ENCODE measurements at places on chromosomes 7 and 10.

GRCh38 chr10:49418328-49418727 is 22.4 kb upstream of the DRGX start:
- no peak for DNase-seq

GRCh38 chr7:101559586-101559985 is 69.5 kb downstream of the MYL10 start:
- no peak for DNase-seq

DNA sequence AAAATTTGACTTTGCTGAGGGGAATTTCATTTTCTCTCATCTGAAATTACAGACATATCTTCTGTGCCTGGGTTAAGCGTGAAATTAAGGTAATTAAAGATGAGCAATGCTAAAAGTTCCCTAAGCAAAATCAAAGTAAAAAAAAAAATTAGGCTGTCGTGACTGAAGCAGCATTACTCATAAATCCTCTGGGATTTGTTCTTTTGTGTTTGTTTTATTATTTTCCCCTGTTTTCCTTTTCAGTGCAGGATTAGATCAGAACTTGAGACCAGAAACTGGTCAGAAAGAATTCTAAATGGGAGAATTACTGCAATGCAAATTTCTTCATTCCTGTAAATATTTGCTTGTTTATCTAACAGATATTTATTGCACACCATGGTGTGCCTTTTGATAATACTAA is 141.4 kb upstream of the BET1 start:
- DNase-seq: no peak

DNA sequence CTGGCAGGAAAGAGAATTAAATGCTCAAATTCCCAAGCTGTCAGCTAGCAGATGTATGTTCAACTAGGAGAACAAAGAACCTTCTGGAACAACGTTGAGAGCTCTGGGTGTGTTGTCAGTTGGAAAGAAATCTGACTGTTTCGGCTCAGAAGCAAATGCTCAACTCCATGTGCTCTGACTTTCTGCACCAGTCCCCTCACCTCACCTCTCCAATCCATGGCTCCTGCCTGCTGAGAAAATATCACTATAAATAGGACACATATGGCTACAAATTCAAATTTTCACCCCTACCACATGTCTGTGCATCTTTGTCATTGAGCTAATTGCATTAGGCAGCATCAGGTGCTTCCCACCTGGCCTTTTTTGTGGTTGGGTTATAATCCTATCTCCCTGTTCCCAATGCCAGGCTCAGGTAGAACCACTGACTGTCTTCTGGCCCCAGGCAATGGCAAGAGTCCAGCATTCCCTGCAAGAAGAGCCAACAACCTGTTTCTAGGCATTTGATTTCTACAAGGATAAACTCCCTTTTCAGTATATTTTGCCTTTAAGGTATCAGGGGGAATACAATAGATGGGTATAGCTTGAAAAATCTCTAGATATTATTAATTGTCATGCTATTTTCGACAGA is 142.6 kb upstream of the LSM8 start:
- DNase-seq: no peak

DNA sequence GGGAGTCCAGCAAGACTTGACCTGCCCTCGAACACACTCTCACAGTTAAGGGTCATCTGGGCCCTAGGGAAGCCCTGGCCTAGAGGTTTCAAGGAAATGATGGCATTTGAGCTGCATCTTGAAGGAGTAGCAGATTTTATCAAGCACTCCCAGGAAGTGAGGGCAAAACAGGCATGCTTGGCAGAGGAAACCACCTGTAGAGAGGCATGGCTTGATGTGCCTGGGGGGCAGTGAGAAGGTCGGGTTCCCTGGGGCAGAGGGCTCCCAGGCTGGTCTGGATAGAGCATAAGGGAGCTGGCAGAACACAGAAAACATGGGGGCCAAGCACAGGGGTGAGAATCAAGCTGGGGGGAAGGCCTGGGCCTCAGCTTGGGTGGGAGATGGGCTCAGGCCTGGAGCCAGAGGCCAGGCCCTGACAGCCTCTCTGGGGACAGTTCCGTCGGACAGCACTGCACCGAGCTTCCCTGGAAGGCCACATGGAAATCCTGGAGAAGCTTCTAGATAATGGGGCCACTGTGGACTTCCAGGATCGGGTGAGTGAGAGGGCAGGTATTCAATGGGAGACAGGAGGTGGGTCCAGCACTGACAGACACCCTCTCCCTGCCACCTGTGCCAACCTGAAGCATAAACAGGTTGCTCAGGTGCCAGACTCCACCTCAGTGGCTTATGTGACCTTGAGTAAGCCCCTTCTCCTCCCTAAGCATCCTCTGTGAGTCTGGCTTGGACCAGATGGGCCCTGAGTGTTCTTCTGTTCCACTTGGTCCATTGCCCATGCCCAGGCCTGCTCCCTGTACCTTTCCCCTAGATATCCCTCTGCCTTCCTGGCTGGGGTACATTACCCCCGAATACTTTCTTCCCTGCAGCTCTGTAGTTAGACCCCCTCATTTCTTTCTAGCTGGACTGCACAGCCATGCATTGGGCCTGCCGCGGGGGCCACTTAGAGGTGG is 3.5 kb upstream of the HOGA1 start:
- no peak for DNase-seq

DNA sequence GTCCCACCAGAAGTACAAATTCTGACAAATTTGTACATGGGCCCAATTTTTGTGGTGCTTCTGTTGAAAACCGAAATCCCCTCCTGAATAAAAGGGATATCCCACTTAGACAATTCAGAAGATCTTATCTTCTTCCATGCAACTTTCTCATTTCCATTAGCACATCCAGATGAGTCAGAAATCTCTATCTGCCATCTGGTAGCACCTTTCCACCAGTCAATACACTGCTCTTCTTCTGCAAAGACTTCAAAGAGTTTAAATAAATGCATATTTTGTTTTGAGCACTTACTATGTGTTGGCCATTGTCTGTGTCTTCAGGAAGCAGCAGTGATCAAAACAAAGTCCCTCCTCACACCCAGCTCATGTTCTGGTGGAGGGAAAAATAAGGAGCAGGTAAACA is 12.7 kb upstream of the KLF6 start:
- no peak for DNase-seq

- DNase-seq: no peak
Measured at GRCh38 chr7:26100406-26101339, 51.3 kb upstream of the NFE2L3 start.

DNA sequence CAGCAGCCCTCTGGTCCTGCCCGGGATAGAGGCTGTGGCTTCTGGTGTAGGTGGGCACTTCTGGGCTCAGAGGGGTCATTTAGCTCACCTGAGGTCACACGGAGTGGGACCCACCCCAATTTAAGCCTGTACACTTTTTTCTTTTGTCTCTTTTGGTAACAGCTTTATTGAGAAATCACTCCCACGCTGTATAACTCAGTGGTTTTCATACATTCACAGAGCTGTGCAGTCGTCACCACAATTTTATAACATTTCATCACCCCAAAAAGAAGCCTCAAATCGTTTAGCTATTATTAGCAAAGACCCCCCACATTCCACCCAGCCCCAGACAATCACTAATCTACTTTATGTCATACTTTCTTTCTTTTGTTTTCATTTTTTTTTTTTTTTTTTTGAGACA is 62.3 kb downstream of the LHPP start:
- DNase-seq: no peak

GRCh38 chr7:42274053-42274452 is 37.0 kb upstream of the GLI3 start:
- DNase-seq: no peak

- no peak for DNase-seq
Measured at GRCh38 chr10:18233775-18234174, 93.6 kb downstream of the CACNB2 start.

DNA sequence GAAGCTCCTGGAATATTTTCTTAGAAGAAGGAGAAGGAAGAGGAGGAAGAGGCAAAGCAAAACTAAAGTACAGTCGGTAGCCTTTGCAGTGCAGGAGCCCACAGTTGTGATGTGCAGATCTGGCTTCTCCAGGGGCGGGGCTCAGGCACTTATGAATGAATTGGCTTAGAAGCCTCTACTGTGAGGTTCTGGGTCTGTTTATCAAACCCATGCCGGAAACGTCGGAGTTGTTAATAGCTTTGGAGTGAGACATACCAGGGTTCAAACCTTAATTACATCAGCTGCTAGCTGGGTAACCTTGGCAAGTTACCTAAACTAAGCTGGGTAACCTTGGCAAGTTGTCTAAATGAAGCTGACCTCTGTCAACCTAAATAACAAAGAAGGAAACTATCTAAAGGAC is 89.3 kb upstream of the PITRM1 start:
- DNase-seq: no peak
